ENCODE measurements at places on chromosomes 2 and 18.

GRCh38 chr2:41405441-41405840, 642.4 kb upstream of the PKDCC start:
- no peaks in the 10 kb centered on the region for H3K36me3 ChIP-seq
- H3K27me3 ChIP-seq: peaks cover 3% of the 10 kb centered on the region
- no peaks in the 10 kb centered on the region for H3K4me1 ChIP-seq
- no peak overlapping the region for H3K27ac ChIP-seq
- H3K4me3 ChIP-seq: no peak overlapping the region

DNA sequence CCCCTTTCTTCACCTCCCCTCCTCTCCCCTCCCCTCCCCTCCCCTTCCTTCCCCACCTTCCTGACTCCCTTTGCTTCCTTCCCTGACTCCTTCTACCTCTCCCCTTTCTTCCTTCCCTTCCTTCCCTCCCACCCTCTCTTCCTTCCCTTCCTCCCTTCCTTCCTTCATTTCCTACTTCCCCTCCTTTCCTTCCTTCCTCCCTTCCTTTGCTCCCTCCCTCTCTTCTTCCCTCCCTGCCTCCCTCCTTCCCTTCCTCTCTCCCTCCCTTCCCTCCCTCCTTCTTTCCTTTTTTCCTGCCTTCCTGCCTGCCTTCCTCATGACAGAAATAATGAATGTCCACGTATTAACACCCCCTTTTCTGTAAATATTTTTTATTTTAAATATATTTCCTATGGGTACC, 260.2 kb downstream of the ZNF407 start:
- H3K4me3 ChIP-seq: no peak overlapping the region
- no peak for DNase-seq

DNA sequence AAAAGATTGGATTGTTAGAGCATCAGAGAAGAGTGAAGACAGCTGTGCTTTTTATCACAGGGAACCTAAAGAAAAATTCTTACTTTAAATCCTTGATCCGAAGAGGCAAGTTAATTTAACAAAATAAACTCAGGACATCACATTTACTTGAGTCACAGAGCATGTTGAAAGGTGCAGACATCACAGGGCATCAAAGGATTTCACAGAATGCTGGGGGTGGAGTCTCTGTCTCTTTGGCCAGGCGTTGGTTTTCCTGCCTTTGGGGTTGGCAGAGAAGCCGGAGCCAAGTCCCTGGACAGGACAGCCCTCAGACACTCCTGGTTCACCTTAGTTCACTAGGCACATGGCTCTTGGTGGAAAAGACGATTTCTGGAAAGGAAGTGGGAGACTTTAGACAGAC, 56.3 kb downstream of the SH3RF3 start:
- no peak overlapping the region for H3K4me3 ChIP-seq
- no peak overlapping the region for H3K27ac ChIP-seq
- H3K4me1 ChIP-seq: no peaks in the 10 kb centered on the region

DNA sequence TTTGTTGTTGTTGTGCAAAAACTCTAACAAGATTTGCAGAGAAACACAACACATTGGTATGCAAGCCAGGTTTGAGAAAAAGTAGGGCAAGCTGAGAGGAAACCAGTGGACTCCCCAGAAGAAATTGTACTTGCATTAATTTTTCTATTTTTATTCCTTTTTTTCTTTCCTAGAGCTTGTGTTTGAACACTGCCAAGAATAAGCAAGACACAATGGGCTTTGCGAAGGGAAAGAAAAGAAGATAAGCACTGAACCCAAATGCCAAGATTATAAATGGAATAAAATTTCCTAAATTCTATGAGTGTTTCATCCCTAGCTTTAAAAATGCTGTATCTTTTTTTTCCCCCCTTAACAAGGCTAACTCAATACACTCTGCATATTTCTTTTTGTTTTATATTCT, 17.0 kb upstream of the CYTIP start:
- no peak overlapping the region for H3K27ac ChIP-seq
- H3K36me3 ChIP-seq: no peaks in the 10 kb centered on the region
- no peak overlapping the region for H3K4me3 ChIP-seq
- H3K27me3 ChIP-seq: no peaks in the 10 kb centered on the region

DNA sequence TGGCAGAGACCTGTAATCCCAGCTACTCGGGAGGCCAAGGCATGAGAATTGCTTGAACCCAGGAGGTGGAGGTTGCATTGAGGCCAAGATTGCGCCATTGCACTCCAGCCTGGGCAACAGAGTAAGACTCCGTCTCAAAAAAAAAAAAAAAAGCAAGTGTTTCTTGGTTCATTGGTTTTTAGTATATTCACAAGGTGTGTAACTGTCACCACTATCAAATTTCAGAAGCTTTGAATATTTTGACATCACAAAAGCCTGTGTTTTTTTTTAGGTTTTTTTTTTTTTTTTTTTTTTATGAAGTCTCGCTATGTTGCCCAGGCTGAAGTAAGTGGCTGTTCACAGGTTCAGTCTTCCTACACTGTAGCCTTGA, 16.7 kb downstream of the DDX1 start:
- no peak overlapping the region for H3K4me3 ChIP-seq
- no peaks in the 10 kb centered on the region for H3K27me3 ChIP-seq
- peaks cover 61% of the 10 kb centered on the region for H3K36me3 ChIP-seq
- DNase-seq: no peak
- H3K4me1 ChIP-seq: peaks cover 5% of the 10 kb centered on the region

DNA sequence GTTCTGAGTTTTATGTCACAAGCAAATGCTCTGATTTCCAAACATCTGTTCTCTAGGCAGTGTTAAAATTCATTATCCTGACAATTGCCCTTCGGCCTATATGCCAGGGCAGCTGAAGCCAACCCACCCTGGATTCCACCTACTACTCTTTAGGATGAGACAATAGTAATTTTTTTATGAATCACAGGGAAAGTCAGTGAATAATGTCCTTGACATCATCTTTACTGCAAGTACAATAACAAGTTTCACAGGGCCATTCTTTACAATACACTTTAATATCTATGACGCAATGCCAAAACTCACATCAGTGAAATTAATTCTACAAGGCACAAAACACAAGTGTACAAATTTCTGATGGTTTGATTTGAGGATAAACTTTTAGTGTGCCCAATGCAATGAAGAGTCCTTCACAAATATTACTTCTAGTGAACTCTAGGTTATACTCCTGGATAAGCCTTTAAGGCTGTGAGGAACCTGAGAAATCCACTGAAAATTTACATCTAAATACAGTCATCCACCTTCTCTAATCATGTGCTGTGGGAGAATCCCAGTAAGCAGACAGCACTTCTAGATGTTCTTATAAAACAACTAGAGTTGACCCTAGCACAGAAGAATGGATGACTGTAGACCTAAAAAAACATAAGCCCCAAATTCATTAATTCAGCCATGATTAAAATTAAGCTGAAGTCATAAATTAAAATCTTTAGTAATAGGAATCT, 77.3 kb upstream of the CTLA4 start:
- H3K36me3 ChIP-seq: peaks cover 2% of the 10 kb centered on the region
- DNase-seq: no peak
- no peaks in the 10 kb centered on the region for H3K27me3 ChIP-seq

GRCh38 chr2:235740821-235741220, 247.0 kb downstream of the AGAP1 start:
- no peak overlapping the region for H3K27ac ChIP-seq
- no peak overlapping the region for H3K4me3 ChIP-seq
- peaks cover 14% of the 10 kb centered on the region for H3K36me3 ChIP-seq
- no peak for DNase-seq
